Hypothalamus (tissue), 51 donors: ENCODE measurements at places on chromosomes 5 and 9.

GRCh38 chr5:89712134-89712700 lies 697.3 kb downstream of the CETN3 start:
- DNase-seq, result no peak

DNA sequence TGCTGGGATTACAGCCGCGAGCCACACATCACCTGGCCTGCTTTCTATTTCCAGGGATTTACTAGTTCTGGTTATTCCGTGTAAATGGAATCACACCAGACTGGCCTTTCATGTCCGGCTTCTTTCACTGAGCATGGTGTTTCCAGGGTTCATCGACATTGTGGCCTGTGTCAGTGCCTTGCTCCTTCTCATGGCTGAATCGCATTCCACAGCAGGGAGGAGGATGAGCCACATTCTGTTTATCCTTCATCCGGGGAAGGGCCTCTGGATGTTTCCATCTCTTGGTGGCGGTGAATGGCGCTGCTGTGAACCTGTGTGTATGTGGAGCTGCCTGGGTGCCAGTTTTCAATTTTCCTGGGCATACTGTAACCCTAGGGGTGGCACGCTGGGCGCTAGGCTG lies 58.7 kb upstream of the RNU6ATAC start:
- no peak for DNase-seq

GRCh38 chr9:85168412-85168811 lies 498.9 kb downstream of the NTRK2 start:
- DNase-seq, result no peak

DNA sequence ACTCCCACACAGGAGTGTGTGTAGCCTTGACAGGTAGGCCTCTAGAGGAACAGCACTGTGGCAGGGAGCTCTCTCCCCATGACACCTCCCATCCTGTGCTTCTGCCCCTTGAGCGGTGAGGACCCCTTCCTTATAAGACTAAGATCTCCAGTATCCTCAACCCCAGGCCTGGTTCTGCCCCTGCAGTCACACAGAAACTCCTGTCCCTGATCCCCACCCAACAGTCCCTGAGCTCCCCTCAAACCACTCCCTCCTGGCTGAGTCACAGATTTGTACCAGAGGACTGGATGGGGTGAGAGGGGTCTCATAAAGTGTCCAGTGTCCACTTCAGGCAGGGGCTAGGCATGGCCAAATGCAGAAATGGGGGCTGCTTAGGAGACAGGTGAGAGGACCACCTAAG lies 47.8 kb upstream of the CDKN2AIPNL start:
- DNase-seq, result no peak

DNA sequence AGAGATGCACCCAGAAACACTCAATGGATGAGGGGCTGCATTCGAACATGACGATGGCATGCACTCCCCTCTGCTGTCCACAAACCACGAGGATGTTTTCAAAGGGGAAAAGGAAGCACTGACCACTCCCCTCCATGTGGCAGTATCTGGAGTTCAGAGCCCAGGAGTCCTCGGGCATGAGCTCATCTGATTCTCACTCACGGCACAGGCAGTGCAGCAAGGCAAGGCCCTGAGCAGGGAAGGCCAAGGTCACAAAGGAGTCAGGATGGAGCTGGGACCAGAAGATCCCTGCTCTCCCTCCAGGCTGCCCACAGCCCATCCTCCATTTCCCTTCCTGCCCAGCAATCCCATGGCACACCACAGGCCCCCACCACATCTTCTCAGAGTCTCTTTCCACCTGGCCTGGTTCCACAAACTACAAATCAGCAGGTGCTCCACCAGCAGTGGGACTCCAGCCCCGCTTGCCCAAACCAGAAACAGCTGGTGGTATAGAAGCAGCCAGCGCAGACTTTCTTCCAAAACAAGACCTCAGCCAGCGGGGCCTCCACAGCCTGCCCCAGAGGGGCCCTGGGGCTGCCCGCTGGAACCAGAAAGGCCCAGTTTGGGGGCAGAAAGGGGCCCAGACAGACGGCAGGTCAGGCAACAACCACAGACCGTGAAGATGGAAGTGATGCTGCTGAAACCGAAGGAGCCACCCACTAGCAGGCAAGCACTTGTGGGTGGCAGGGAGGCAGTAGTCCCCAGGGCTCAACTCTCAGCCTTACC lies 12.2 kb downstream of the TNIP1 start:
- DNase-seq, result no peak

- DNase-seq, result no peak
Observed at GRCh38 chr5:58087123-58087522, 372.8 kb downstream of the PLK2 start.

- DNase-seq, result peak; percentile 78
Observed at GRCh38 chr5:132812781-132813598, at the start of gene SOWAHA. Gene SOWAHA (plus strand): TSS chr5:132813302. CDS start chr5:132813622, 320 bp downstream.

DNA sequence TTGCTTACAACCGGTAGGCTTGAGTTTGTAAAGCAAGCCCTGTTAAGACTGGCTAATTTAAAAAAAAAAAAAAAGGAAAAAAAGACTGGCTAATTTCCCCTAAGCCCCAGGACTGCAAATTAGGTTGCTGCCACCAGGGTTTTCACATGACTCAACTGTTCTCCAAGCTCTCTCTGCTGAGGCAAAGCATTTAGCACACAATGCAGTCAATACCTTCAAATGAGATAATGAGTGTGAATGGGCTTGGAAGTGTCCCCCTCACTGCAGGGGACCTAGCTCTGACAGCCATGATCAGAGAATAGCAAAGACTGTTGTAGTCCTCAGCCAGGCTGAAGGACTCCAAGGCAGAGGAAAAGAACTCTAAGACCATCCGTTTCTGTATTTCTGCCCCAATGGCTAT lies 42.8 kb upstream of the ZSWIM6 start:
- DNase-seq, result no peak
